Transverse colon (tissue), 4 donors: ENCODE measurements at places on chromosomes 1 and 21. TPM values are rescaled to one million over a fixed set of nuclear protein-coding genes. Genes with fewer than 3 reads are reported as not detected.

GRCh38 chr1:213008564-213008963 is 7.1 kb downstream of the ANGEL2 start:
- DNase-seq = no peak

DNA sequence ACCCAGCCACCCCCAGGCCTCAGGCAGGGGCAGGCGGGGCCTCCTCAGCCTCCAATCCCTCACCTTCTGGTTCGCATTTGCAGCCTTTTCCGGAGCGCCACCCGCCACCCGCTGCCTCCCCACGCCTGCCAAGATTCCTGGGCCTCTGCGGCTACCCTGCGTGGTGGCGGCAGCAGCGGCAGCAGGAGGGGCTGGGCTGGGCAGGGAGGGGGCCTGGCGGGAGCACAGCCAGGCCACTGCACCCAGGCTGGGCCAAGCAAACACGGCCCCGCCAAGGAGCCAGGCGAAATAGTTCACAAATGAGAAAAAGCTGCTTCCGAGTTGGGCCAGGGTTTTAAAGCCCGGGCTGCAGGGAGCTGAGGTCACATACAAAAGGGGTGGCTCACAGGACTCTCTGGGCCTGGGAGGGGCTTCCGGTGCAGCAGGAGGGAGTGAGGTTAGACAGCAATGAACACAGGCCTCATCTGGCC is 9.8 kb downstream of the COL8A2 start:
- no peak for DNase-seq

DNA sequence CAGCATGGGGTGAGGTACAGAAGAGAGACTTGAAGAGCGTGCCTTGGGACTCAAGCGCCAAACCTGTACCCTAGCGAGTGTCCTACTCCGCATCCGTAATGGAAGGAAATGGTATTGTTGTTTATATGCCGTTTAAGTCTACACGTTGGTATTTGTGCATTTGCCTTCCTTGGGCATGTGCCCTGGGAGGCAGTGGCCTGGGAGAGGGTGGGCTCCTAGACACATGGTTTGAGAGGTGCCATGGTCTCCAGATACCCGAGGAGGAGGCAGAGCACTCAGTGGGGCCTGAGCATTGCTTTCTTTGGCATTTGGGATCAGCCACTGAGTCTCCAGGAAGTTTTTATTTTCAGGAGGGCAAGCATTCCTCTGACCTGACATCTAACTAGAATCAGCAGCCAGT is 6.5 kb downstream of the ZNF672 start:
- DNase-seq = no peak

DNA sequence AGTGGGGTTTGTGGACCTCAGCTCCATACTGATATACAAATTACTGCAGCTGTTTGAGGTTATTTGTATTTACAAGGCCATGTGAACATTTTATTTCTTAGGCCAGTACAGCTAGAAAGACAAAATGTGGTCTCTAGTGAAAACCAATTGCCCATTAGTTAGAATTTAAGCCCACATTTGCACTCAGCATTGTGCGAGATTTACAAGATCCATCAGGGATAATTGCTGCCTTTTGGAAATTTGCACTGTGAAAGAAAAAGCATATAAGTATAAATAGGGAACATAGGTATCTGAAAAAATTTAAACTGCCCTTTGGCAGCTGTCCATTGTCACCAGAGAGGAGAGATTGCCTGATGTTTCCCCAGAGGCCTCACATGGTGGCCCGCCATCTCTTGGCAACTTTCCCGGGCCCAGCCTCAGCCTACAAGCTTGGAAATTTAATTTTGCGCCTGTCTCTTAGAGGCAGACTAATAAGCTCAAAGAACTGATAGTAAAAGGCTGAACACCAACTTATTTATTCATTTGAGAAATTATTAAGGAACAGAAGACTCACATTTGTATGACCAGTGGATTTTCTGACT is 120.7 kb downstream of the MAP3K21 start:
- no peak for DNase-seq

The NPR1 gene
- total RNA-seq = 14.1 TPM

DNA sequence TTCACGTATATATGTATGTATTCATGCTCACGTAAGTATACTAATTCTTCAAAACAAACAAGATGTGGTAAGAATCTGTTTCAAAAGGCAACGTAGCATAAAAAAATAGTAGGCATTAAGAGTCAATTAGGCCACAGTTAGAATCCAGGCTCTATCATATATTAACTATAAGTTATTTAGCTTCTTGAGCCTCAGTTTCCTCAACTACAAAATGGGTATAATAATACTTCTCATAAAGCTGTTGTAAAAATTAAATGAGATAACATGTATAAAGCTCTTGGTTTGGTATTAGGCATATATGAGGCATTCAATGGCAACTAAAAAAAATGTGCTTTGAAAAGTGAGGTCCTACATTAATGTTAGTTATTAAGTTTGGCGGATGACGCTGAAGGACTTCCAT is 9.2 kb downstream of the B3GALNT2 start:
- no peak for DNase-seq

The GBP4 gene
- 2.5 TPM for total RNA-seq

DNA sequence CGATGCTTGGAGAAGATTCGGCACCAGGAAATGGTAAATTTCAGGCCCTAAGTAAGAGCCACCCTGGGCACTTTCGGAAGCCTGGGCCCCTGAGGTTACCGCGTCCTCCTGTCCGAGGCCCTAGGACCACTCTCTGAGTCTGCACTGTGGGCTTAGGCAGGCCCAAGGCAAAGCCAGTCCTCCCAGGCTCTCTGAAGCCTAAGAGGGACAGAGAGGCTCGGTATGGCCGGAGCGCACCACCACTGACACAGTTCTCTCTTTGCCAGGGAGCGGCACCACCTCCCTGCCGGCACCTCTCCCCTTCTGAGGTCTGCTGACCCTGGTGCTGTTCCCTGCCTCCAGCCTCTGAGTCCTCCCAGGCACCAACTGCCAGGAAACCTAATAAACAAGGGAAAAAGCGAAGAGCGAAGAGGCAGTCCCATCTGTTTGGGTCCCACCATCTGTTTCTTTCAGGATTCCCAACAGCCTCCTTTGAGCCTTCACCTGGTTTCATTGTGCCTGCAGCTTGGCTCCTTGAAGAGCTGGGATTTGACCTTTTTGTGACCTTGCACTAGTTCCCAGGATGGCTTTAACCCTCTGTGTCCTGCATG is 57.7 kb downstream of the VWA5B1 start:
- no peak for DNase-seq

- no peak for DNase-seq
Measured at GRCh38 chr1:186843226-186843625, 14.5 kb downstream of the PLA2G4A start.

The VWA1 gene
- total RNA-seq = 82.0 TPM

GRCh38 chr1:164644774-164645644 is 86.0 kb downstream of the PBX1 start:
- no peak for DNase-seq

The PSMD4 gene
- 62.3 TPM for total RNA-seq

The AMY1C gene
- total RNA-seq = not detected

- DNase-seq = no peak
Measured at GRCh38 chr1:28258628-28259251, 578 bp upstream of the SESN2 start.

GRCh38 chr1:85109475-85109874 is 61.2 kb upstream of the MCOLN3 start:
- DNase-seq = peak; percentile 65

The AIM2 gene
- total RNA-seq = not detected

The EXO1 gene
- 1.1 TPM for total RNA-seq

The AMY2A gene
- not detected for total RNA-seq

The MPL gene
- total RNA-seq = 0.32 TPM

- DNase-seq = no peak
Measured at GRCh38 chr1:119988306-119989062, 81.0 kb downstream of the NOTCH2 start.

- peak; percentile 96 for DNase-seq
Measured at GRCh38 chr1:58816072-58816746, 32.4 kb upstream of the JUN start.

GRCh38 chr1:22884806-22885530 is 87.7 kb downstream of the LACTBL1 start:
- no peak for DNase-seq

DNA sequence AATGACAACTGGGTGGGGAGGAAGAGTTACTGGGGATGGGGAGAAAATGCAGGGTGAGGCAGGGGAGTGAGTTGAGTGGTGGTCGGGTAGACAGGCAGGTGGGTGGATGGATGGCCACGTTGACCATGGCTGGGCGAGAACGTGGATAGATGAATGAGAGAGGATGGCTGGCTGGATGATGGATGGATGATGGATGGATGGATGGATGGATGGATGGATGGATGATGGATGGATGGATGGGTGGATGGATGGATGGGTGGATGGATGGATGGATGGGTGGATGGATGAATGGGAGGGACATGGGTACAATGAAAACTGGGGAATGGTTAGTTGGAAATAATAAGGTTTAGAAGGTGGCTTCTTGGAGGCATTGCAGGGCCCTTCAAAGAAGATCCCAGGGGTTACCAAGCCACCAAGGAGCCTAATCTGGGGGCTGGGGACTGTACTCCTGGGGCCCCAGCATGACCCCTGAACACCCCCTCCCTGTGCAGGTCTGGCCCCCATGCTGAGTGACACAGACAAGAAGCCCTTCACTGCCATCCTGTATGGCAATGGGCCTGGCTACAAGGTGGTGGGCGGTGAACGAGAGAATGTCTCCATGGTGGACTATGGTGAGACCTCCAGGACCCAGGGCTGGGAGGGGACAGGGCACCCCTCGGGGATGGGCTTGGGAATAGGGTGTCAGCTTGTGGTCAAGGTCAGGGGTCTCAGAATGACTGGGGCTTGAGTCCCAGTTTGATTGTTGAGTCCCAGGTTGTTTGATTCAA is 67.0 kb downstream of the ALPL start:
- no peak for DNase-seq

GRCh38 chr1:8410791-8411190 is 92.9 kb downstream of the SLC45A1 start:
- no peak for DNase-seq

The LINGO4 gene
- 0.14 TPM for total RNA-seq

GRCh38 chr1:23684415-23684814 is 7.2 kb upstream of the RPL11 start:
- DNase-seq = no peak

GRCh38 chr1:22277662-22278061 is 134.8 kb upstream of the WNT4 start:
- no peak for DNase-seq

- DNase-seq = no peak
Measured at GRCh38 chr1:183477986-183478781, 5.9 kb downstream of the SMG7 start.

DNA sequence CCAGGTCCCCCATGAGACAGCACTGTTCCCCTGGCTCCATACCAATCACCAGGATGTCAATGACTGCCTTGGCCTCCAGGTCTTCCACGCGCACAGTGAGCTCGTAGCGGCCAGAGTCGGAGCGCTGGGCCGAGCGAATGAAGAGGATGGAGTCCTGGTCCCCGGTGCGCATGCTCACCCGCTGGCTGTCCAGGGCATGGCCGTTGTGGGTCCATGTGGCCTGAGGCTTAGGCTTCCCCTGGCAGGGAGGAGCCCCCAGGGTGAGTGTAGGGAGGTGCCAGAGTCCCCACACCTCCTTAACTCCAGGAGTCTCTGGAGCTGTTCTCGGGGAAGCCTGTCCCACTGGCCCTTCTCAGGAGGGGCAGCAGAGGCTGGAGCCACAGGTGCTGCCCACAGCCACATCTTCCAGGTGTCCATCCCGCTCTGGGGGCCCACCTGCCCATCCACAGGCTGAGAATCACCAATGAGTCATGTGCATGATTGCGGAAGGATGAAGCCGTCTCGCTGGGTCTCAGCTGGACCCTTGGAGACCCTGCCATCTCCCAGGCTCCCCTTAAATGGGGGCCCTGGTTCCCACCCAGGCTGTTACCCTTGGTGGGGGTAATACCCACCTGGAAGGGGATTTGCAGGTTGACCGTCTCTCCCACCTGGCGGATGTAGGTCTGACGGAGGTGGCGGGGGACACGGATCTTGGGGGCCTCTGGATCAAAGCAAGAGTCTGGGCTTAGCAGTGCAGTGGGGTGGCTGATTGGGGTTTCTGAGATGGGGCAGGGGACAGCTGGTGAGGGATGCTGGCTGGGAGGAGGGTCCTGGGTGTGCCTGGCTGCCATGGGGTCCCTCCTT is 4.1 kb downstream of the MYBPH start:
- DNase-seq = no peak

DNA sequence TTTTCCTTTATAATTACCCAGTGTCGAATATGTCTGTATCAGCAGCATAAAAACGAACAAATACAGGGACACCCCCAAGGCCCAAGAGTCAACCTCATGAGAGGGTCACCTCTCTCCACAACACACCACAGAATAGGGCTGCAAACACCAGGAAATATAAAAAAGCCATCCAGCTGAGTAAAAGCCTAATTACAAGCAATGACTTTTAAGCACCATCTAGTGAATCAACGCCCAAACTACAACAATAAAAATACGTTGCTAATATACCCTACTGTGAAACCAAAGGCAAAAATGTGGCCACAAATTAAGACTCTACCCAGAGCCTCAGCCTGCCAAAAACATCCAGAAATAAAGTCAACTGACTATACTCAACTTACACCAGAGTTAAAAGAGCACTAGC is 817.9 kb upstream of the NEGR1 start:
- no peak for DNase-seq

- no peak for DNase-seq
Measured at GRCh38 chr1:203776636-203777035, 11.7 kb downstream of the LAX1 start.

DNA sequence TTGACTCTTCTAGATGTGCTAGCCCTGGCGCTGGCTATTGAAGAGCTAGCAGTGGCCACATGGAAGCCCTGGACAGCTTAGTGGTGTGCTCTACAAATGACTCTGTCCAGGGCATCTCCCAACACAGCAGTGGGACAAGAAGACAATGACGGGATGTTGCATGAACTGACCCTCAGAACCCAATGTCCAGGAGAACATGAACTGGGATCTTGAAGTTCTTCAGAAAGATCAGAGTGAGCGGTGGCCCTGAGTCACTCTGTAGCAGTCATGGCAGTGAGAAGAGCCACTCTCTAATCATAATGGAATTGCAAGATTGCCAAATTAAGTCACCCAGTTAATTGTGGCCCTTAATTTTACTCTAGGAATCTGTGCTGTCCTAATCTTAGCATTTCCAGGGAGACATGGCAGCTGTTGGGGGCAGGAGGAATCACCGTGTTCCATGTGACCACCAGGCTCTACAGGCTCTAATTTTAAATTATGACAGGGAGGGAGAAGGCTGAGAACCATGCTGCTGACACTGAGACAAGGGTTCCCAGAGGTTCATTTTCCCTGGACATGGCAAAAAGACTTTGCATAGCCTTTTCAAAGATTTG is 10.2 kb upstream of the OBSCN start:
- DNase-seq = no peak

The KRTAP19-3 gene
- not detected for total RNA-seq

DNA sequence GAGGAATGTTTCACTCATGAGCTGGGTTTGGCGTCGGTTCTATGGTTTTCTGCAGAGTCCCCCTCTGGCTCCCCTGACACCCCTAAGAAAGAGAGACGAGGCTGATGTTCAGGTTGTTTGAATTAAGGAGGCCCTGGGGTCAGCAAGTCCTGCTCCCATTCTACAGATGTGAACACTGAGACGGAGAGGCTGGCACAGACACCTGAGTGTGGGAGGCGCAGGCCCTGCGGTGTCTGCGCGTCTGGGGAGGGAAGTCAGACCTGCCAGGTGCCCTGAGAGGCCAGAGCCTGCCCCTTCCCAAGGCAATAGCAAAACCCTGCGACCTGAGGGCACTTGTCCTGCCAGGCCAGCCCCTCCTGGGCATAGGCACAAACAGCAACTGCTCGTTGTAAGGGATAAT is 47.7 kb downstream of the MEGF6 start:
- no peak for DNase-seq
